ENCODE measurements at places on chromosomes 3 and 15.

DNA sequence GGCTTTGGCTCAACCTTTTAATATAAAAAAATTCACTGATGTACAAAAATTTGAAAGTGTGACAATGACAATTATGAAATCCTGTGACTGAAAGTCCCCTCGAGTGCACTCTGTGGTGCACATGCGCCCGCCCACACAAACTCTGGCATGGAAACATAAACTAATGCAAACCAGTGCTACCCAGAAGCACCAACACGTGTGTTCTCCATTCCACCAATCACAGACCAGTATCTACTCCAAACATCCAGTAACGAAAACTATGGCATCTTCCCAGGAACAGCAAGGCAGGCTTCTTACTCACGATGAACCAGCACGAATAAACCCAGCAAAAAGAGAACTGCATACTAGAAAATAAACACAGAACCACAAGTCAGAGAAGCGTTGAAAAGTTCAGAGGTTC, 11.7 kb upstream of the NMB start:
- DNase-seq: no peak

- DNase-seq: no peak
Measured at GRCh38 chr3:186940967-186941366, 10.6 kb downstream of the ST6GAL1 start.

DNA sequence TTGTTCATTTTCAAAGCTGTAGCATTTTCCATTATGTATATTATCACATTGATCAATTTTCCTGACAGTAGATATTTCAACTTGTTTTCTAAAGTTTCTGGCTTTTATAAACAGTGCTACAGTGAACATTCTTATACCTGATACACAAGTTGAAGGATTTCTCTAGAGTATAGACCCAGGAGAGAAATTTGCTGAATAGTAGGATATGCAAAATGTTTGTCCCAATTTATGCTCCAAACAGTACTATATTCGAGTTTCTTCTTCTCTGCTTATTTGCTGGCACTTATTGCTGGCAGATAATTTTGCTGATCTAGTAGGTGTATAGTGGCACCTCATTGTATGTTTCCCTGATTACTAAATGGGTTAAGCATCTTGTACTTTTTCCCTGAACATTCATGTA, 117.2 kb upstream of the CHRM5 start:
- DNase-seq: no peak

DNA sequence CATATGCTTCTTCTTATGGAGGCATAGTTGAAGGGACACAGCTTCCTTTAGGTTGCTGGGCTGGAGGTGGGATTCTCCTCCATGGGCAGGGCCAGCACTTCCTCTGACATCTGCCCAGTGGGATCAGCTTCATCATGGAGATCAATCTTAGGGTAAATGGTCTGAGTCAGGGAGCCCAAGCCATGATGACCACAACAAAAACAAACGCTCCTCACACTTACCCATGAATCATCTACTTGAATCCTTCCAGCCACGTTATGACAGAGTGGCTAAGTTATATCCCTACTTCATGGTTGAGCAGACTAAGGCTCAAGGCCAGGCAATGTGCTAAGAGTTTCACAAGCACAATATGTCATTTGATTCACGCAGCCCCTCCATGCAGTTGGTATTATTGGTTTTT, 87.2 kb upstream of the NMNAT3 start:
- no peak for DNase-seq

GRCh38 chr15:41115161-41115651, 874 bp downstream of the INO80 start:
- no peak for DNase-seq

- no peak for DNase-seq
Measured at GRCh38 chr3:183252973-183253527, at the start of gene B3GNT5. TSS of gene B3GNT5 (plus strand) at chr3:183253253. CDS start at chr3:183269799, 16,546 bp downstream.

- DNase-seq: no peak
Measured at GRCh38 chr3:10703875-10704274, 112.2 kb upstream of the SLC6A11 start.

- no peak for DNase-seq
Measured at GRCh38 chr3:197224034-197224444, 74.4 kb downstream of the DLG1 start.

GRCh38 chr3:25971736-25972135, 181.8 kb downstream of the OXSM start:
- DNase-seq: no peak

- DNase-seq: no peak
Measured at GRCh38 chr3:66000506-66000905, 38.2 kb downstream of the MAGI1 start.

GRCh38 chr15:74795966-74796625, 14.2 kb downstream of the CSK start:
- DNase-seq: no peak

GRCh38 chr3:42056840-42057239, 34.3 kb upstream of the TRAK1 start:
- no peak for DNase-seq

DNA sequence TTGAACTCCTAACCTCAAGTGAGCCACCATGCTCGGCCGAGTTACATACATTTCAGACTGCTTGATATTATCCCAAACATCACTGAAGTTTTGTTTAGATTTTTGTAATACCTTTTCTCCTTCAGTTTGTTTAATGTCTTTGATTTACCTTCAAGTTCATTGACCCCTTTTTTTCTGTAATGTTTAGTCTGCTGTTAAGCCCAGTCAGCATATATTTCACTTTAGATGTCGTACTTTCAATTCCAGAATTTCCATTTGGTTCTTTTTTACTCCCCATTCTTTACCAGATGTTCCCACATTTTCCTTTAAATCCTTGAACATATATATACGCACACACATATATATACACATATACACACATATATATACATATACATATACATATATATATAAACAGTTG, 59.1 kb upstream of the CTDSPL2 start:
- DNase-seq: no peak

DNA sequence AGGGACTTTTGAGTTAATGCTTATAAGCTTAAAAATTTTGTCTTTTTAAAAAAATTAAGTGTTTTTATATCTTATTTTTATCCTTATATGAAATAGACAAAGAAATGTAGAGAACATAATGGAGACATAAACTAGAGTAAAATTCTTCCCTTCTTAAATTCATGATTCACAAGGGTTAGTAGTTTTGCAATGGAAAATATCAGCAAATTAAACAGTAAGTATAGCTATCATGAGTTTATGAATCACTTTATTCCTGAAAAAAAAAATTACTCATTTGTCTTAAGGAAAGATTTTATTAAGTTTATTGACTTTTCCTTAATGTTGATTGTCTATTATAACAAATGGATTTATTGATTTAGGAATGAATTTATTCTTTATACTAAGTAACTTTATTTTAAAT, 4.3 kb downstream of the ATP6V1A start:
- no peak for DNase-seq

DNA sequence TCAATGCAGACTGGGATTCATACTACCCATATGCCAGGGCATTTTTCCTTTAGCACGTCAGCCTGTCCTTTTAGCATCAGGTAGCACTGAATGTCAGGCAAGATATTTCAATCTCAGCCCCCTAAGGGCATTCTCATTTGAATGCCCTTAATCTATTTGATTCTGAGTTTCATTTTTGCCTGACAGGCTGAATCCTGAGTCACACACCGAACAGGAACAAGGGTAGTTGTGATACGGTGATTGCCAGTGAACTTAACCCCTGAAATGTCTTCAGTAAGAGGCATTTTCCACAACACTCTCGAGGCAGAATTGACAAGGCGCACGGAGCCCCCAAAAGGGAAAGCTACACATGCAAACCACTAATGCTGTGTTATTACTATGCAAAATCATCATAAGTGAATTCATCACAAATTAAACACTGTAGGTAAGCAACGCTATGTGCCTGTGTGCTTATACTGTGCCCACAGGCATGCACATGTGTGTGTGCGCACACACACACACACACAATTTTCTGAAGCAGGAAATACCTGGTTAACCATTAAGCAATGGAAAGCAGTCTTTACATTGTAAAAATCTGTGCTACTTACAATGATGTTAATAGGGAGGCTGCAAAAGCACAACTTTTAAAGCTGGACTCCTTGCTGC, 130.4 kb downstream of the ZNF385D start:
- DNase-seq: no peak

DNA sequence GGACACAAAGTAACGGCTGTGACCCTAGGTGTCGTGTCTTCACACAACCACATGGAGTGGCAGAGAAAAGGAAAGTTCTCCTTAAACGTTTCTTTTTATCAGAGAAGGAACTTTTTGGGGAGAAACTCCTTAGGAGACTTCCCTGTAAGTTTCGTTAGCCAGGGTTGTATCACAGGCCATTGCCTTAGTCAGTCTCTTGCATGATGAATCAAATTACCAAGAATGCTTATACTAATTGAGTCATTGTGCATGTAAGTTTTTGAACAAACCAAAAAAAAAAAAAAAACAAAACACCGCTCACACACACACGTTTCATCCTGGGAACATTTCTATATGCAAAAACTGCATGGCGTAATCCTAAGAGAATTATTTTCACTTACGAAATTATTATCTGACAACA, 150.4 kb upstream of the SATB1 start:
- no peak for DNase-seq

- no peak for DNase-seq
Measured at GRCh38 chr3:135895106-135895733, 70.3 kb upstream of the PPP2R3A start.

DNA sequence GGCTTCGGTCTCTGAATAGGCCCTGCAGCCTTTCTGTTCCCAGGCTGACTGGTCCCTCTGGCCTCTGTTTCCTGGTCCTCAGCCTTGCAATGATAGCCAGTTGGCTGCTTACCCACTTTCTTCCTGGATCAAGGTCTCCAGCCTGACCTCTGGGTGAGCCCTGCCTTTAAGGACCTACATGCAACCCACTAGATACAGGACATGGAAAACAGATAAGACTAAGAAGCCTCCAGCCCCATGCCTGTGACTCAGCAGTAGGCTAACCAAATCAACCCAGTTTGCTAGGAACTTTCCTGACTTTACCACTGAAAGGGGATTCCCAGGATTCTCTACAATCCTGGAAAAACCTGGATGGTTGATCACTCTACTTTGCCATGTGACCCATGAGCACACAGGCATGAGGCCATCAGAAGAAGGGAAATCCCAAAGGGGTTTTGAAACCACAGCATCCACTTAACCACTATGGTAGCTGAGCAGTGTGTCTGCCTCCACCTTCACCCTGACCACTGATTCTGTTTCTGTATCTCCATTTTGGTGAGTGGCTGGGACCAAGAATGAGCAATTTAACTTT, 188.1 kb downstream of the CHST2 start:
- DNase-seq: no peak

DNA sequence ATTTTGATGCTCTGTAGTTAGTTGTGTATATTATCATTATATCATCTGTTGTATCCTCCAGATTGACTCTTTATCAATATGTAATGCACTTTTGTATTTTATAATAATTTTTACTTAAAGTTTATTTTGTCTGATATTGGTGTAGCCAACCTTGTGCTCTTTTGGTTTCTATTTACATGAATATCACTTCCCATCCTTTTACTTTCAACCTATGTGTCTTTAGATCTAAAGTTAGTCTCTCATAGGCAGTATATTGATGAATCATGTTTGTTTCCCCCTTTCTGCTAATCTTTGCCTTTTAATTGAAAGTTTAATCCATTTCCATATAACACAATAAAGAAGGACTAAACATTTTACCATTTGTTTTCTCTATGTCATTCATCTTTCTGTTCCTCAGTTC, 28.1 kb upstream of the CD200R1L start:
- DNase-seq: no peak

DNA sequence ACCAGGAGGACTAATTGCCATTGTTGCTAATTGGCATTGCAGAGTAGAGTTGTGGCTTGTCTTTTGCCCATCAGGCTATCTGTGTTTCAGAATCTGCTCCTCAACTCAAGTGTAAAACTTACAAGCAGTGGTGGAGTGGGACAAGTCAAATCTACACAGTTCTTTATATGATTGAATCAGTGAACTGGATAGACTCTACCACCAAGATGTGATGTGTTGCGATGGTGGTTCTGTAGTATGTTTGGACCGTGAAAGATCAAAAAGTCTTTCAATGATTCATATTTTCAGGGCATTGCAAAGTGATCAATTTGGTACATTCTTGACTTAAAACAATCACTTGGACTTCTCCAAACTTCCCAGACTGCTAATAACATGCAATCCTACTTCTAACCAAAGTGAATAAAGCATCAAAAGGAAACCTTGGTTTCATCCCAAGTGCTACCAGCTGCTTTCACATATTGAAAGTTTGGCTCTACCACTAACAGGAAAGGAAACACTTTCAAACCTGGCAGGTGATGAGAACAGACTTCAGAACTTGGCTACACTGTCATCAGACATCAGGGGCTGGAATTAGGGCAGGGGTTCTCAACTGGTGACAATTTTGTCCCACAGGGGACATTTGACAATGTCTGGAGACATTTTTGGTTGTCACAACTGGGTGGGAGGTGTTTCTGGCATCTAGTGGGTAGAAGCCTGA, 844.7 kb upstream of the CFAP20DC start:
- no peak for DNase-seq

- no peak for DNase-seq
Measured at GRCh38 chr15:52667597-52667996, 11.6 kb downstream of the ATOSA start.

DNA sequence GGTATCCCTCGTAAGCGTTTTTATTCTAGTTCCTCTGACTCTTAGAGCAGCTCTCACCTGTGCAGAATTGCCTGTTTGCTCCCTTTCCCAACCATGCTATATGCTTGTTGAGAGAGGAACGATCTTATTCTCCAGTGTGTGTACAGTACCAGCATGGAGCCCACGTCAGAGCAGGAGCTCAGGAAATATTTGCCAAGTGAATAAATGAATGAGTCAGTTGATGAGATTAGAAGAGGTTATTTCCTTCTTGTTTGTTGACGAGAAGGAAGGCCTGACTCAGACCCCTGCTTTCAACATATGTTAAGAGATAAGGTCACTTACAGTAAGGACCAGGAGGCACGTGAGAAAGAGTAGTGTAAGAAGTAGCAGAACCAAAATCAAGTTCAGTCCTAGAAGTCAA, 106.3 kb upstream of the ABHD17C start:
- DNase-seq: no peak

GRCh38 chr3:36871379-36872126, 73.3 kb downstream of the TRANK1 start:
- DNase-seq: no peak

DNA sequence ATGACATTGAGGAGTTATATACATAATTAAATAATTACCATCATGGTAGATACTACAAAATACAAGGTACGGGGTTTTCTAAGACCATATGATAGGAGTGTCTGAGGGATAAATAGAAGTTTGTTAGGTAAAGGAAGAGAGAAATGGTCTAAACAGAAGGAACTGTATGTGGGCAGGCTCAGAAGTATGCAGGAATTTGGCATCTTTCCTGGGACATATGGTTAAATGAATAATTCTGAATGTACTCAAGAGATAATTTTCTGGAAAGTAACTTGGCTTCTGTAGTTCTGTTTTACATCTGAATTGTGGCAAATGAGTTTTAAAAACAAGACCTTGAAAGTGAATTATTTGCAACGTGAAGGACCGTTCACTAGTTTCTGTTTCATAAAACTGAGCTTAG, 17.5 kb downstream of the LMCD1 start:
- DNase-seq: no peak
